Nucleus accumbens (tissue), 56 donors: ENCODE measurements at places on chromosomes 16 and 17.

DNA sequence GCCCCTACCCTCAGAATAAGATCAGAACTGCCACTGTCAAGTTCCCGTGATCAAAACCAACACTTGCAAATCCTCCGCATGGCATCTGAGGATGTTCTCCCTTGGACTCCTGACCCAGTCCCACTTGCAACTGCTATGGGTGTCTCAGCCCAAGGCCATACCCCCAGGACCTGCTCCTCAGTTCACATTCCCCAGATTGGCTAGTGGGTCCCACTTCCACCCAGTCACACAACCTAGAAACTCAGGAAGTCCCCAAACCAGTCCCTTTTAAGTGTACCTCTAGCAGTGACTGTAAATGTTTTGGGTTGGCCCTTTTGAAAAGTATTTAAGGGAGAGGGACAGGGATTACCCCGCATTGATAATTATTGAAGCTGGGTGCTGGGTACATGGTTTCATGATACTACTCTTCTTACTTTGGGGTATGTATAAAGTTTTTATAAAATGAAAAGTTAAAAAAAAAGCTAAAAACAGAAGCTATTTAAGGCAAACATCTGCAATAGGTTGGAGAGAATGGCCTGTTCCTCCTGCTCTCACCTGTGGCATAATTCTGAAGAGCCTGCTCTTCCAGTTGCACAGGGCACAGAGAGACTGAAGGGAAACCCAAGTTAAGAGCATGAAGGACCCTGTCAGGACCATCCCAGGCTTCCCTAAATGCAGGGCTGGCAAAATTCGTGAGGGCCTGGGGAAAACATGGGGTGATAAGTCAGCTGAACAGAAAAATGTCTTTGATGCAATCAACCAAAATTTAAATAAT lies 42.5 kb downstream of the ERN1 start:
- DNase-seq, result no peak

GRCh38 chr16:989354-989814 lies 7.8 kb downstream of the SOX8 start:
- DNase-seq, result no peak

DNA sequence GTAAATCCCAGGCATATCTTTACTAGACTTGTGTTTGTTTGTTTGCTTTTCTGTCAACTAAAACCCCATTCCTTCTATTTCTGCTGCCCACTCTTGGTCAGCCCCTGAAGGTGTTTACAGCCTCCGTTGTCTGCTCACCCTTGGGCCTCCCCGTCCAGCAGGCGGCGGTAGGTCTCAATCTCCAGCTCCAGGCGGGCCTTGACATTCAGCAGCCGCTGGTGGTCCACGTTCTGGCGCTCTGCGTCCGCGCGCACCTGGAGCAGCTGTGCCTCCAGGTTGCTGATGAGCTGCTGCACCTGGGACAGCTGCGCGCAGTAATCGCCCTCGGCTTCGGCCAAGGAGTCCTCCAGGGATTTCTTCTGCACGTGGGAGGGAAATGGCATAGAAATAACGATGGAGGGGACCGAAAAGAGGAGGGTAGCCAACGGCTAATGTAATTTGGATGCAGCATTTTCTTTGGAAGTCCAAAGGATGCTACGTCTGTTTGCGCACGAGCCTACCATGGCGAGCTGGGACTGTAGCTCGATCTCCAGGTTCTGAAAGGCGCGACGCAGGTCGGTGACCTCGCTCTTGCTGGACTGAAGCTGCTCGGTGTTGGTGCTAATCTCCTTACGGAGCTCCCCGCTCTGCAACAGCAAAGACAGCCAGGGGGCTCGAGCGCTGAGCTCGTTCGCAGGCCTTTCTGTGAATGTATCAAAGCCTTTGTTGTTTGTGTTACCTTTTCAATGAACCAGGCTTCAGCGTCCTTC lies 3.9 kb downstream of the KRT12 start:
- no peak for DNase-seq

- DNase-seq, result no peak
These were observed 364.1 kb downstream of the CPPED1 start for GRCh38 chr16:12439399-12440227.

- peak; percentile 28 for DNase-seq
These were observed 30.1 kb upstream of the MTSS2 start for GRCh38 chr16:70715860-70716357.

DNA sequence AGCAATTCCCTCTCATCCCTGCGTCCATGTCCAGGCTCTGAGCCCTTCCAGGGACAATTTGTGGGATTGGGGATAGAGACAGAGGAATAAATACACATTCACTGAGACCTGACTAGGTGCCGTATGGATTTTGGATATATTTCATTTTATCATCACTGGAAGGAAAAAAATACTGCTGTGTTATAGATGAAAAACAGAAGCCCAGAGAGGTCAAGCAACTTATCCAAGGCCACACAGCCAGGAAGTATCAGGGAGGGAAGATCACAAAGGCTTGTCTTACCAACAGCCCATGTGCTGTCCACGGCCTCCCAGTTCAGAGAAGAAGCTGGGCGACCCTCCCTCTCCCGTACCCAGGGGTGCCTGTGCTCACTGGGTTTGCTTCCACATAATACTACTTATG lies 6.1 kb upstream of the HAP1 start:
- DNase-seq, result no peak

GRCh38 chr17:58136669-58137279 lies 11.4 kb upstream of the OR4D1 start:
- no peak for DNase-seq

GRCh38 chr16:48003206-48003907 lies 152.4 kb downstream of the ABCC12 start:
- no peak for DNase-seq
